SW480 (cell line): ENCODE measurements at places on chromosomes 12 and 14.

DNA sequence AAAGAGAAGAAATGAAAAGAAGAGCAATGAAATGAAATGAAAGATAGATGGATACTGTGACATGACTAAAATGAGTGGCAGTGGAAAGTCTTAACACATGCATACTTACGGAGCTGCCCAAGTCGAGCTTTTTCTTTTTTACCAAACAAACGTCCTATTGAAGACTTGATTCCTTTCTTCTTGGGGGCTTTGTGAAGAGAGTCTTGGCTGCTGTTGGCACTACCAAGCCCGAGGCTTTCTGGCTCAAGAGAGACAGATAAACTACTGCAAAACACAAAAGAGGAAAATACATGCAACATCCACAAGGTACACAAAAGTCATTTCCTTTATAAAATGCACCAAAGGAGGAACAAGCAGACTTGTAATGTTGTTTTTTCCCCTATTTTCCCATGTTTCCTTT, 261.2 kb downstream of the ACSS3 start:
- no peak for DNase-seq

DNA sequence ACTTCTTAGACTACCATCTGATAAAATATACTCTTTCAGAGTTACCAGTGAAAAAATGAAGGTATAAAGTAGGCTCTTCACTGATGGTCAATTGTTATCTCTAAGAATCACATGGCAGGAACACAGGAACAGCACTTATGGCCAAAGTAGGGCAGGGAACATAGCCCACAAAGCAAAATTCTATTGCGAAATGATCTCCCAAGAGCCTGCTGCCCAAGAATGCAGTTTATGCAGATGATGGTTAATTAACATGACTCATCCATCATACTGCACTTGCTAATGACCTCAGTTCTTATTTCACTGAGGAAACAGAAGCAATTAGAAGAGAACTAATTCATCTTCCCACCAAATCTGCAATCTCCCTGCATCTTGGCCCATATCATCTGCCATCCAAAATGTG, 133.8 kb downstream of the SLC2A13 start:
- DNase-seq: peak; percentile 4

GRCh38 chr14:104996483-104996882, 10.9 kb downstream of the CLBA1 start:
- DNase-seq: no peak

DNA sequence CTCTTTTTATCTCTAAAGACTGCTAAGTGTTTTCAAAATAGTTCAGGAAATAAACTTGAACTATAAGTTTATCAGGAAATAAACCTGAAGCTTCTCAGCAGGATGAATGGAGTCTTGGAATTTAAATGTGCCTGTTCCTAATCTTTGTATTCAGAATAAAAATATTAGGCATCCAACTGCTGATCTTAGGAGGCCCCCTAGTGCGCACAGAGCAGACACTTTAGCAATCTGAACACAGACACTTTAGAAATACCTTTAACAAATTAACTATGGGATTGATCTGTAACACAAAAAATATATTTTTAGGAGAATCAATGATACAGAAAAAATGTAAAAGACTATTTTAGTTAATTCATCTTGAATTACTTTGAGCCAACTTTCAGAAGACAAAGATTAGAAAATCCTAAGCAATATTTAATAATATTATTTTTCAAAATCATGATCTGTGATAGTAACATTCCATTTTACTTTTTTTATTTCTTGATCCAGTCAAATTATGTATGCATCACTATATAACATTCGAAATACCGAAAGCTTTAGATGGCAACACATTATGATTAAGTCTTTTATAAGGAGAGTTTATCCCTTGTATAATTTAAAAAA, 80.9 kb downstream of the SLC41A2 start:
- DNase-seq: peak; percentile 37

GRCh38 chr14:85856430-85856829, 326.5 kb downstream of the FLRT2 start:
- DNase-seq: peak; percentile 3

DNA sequence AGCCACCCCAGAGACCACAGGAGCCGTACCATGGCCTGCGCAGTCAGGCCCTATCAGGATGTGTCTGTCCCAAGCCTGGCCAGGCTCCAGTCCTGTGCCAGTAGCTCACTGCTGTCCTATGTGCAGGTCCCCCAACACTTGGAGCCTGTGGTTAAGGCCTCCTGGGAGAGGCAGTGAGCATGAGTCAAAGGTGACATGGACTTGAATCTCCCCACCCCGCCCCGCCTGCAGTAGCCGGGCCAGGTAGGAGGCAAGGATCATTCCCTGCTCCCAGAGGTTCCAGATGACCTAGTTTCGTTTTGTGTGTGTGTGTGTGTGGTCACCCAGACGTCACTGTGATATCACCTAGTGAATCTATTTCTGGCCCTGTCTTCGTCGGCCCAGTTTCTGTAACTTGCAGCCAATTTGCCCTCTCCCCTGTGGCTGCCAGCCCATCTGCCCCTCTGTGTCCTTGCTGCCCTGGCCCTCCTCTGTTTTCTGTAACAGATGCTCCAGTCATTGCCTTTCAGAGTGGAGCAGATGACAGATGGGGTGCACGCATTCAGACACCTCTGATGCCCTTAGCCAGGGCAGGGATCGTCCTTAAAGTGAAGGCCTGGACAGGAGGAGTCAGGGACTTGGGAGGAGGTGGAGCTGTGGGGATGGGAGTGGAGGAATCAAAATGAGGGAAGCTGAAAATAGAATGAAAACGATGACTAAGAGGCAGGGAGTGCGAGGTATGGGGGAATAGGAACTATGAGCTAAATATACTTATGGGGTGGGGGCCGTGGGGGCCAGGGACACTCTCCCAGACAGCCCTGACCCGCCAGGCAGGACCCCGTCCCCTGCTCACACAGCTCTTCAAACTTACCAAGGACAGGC, 37.4 kb downstream of the SLC6A12 start:
- peak; percentile 91 for DNase-seq

DNA sequence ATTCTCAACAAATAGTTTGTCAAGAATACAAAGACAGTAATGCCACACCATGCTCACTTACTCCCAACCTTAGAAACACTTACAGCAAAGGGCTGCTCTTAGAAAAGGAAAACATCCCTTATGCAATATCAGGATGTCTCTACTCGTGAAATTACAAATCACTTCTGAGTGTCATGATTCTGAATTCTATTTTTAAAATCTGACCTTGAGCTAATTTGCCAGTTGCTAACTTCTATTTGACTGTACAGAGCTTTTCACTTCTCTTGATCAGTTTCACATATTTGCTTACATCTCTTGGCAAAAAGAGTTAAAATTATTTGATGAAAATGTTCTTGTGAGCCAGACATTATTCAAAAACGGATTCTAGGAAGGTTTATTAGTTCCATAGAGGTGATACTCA, 136.7 kb upstream of the SLC35F4 start:
- no peak for DNase-seq

DNA sequence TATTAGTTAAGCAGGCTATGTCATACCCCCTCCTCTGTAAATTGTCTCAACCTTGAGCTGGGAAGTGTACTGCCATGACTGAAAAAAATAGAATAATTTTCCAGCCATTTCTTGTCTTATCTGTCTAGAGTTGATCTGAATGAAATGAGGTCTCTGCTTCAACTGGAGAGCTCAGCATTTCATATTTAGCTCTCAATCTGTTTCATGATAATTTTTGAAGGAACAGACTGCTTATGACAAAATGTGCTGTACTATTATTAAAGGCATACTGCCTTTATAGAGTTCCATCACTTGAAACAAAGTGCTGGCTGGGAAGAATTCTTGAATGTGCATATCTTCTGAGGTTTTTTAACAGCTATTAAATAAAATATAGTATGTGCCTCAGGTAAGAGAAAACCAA, 19.1 kb downstream of the PTPRO start:
- DNase-seq: no peak

- no peak for DNase-seq
Measured at GRCh38 chr12:43806737-43807072, 588 bp upstream of the TWF1 start.

DNA sequence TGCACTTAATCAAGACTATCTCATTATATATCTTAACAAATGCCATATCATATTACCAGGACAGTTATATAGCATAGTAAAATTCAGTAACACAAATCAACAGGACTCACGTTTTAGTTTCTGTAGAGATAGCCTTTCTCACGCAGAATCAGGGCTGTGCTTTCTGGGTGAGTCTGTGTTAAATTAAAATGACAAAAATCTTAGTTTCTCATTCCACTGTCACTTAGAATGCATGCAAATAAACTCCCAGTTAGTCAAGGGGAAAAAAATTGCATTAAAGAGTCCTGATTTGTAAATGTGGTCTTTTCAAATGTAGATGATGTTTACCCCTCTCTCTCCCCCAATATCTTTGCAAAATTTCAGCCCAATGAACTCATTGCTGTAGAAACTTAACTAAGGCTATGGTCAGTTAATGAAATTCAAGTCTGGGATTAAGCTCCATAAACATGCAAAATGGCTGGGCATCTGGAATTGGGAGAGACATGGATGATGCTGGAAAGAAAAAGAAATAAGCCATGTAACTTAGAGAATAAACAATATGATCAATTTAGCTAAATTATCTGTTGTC, 77.8 kb upstream of the MGAT4C start:
- no peak for DNase-seq

- no peak for DNase-seq
Measured at GRCh38 chr14:32408018-32408417, 78.9 kb downstream of the AKAP6 start.

DNA sequence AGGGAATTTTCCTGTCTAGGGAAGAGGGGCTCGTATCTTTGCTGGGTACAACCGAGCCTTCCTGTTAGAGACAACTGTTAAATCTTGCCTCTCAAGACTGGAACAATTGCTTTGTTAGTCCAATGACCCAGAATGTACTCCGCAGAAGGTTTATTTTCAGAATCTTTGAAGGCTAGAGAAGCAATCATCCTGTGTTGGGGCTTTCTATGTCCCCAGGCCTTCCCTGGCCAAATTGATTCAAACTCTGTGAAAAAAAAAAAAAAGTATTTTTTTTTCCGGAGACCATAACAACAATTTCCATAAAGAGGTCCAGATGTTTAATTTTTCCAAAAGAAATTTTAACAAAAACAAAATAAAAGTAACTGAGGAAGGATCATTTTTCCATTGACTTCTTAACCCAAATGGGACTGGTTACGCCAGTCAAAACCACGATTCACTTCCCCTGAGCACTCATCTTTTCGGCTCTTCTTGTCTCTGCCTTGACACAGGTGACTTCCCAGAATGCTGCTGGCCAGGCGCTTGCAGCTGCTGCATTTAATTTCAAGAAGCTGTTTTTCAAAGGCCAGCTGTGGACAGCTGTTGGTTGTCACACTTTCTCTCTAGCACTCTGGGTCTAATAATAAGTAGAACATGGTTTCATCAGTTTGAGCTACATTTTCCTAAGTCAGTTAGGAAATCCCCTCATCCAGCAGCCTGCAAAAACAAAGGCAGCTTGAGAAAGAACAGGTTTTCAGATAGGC, 81.6 kb upstream of the MANSC4 start:
- no peak for DNase-seq

GRCh38 chr12:30973175-30973574, 46.6 kb downstream of the TSPAN11 start:
- no peak for DNase-seq

DNA sequence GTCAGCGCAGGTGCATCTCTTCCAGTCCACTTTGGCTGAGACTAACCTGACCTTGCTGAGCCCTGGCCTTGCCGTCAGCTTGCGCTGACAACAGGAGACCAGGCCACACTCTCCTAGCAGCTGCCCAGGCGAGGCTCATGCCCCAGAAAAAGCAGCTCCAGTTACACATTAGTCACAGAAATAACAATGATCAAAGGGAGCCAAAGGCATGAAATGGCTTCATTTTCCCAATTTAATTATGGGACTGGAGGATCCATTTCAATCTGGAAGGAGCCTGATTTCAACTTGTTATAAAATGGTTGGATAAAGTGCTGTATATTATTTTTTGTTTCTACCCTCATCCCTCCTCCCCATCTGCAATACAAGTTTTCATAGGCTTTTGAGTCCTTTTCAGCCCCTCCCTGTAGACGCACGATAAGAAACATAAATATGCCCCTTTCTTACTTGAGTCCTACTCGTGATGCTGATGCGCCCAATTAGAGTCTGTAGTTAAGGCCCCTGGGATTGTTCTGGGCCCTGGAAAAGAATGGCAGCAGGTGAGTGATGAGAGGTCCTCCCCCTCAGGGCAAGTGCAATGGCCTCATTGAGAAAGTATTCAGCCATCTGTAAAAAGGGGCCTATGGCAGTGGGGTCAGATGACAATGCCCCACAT, 376.0 kb downstream of the C12orf75 start:
- DNase-seq: peak; percentile 27

- no peak for DNase-seq
Measured at GRCh38 chr14:70887207-70887681, 20.0 kb upstream of the PCNX1 start.

GRCh38 chr12:132356691-132357622, 27.6 kb upstream of the GALNT9 start:
- peak; percentile 54 for DNase-seq

- DNase-seq: no peak
Measured at GRCh38 chr14:32049361-32050088, 27.6 kb upstream of the ARHGAP5 start.

DNA sequence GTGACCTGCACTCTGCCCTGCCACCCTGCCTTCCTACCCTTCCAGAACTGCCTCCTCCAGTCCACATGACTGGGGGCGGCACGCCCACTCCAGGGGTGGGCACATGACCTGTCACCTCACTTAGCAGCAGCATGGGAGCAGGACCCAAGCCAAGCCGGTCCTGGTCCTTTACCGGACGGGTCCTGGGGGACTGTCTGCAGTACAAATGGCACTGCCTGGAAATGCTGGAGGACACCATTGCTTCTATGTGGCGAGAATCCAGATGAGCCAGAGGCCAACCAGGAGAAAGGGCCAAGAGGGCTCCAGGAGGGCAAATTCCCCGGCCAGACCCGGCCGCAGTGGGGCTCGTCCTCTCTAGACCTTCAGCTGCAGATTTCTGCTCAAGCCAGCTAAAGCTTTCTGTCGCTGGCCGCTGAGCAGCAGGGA, 33.1 kb downstream of the ITPK1 start:
- no peak for DNase-seq

DNA sequence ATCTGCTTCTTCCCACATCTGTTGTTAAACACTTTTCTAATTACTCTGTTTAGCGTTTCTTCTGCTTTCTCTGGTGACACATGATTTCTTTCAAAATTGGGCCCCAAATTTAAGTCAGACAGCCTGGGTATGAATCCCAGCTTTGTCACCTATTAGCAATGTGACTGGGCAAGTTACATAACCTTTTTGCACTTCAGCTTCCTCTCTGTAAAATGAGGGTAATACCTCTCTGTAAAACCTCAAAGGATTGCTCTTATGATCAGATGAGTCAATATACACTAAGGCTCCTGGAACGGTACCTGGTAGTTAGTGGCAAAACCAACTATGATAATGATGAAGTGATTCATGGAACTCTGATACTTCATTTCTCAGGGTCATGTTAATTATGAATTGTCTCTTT, 33.0 kb downstream of the E2F7 start:
- no peak for DNase-seq

- no peak for DNase-seq
Measured at GRCh38 chr12:105561546-105562198, 231.2 kb downstream of the C12orf75 start.

- DNase-seq: no peak
Measured at GRCh38 chr14:37711356-37711830, 116.0 kb downstream of the TTC6 start.

- DNase-seq: peak; percentile 62
Measured at GRCh38 chr14:72049462-72049861, 117.2 kb downstream of the RGS6 start.
